Adipocyte (in vitro differentiated cells): ENCODE measurements at places on chromosomes 7 and 10.

DNA sequence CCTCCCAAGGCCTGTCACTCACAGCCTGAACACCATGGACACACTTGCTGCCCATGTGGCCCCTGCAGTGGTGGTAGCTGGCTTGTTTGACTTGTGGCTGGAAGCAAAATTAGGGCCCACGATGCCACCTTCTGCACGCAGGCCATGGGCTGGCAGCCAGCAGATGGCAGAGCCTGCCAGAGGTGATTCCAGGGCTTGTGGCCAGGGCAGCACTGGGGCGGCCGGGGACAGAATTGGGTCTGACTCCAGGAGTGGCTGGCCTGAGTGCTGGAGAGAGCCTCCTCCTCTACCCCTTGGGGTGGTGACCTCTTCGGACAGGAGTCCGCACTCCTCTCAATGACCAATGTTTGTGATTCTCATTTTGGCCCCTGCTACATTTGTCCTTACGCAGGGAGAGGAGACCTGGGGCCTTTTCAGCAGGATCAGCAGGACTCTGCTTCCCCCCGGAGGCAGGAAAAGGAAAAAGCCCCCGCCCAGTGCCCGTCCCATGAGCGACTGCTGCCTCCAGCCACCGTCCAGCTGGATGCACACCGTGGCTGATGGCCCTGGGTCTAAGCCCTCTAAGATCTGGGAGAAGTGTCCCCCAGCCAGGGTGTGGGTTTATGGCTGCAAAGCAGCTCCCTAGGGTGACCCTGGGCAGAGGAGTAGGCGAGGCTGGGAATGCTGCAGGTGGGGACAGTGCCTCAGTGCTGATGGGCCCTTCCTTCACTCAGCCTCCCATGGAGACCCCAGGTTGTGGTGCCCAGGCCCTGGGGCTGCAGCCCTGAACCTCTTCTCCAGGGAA, 26.5 kb downstream of the DNAJB12 start:
- DNase-seq = peak; percentile 79

DNA sequence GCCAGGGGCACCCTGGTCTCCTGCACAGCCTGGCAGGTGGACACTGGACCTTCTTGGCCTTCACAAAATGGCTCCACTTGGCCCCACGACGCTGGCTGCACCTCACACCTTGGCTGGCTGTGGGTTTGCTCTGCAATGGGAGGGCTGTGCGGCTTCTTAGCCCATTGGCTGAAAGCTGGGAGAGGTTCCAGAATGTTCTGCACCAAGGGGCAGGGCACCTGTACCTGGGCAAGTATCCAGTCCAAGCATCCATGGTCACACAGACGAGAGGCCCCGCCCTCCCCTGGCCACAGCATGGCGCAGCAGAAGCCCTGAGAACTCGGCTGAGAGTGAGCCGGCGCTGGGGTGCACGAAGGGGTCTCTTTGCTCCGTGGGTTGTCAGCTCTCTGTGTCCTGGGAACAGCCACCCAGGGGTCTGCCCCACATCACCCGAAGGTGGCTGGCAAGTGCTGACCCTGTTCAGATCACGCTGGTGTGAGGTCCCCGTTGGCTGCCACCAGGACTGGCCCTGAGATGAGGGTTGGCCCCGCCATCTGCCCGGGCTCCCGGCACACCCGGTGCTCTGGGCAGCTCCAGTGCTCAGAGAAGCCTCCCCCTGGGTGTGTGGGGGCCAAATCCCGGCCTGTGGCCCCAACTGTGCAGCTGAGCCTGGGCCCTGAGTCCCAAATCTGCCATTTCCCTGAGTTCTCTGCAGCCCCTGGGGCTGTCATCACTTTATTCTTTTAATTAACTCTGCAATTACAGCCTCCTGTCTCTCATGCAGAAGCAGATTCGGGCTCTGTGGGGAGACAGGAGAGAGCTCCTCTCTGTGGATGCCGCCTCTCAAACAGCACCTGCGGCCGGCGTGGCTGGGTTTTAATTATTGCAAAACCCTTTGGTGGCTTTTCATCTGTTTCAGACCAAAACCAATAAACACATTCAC, 19.4 kb upstream of the ADGRA1 start:
- no peak for DNase-seq

- peak; percentile 86 for DNase-seq
Observed at GRCh38 chr10:4131407-4132215, 346.6 kb upstream of the KLF6 start.

GRCh38 chr10:32232378-32232777, 114.6 kb downstream of the EPC1 start:
- DNase-seq = no peak

DNA sequence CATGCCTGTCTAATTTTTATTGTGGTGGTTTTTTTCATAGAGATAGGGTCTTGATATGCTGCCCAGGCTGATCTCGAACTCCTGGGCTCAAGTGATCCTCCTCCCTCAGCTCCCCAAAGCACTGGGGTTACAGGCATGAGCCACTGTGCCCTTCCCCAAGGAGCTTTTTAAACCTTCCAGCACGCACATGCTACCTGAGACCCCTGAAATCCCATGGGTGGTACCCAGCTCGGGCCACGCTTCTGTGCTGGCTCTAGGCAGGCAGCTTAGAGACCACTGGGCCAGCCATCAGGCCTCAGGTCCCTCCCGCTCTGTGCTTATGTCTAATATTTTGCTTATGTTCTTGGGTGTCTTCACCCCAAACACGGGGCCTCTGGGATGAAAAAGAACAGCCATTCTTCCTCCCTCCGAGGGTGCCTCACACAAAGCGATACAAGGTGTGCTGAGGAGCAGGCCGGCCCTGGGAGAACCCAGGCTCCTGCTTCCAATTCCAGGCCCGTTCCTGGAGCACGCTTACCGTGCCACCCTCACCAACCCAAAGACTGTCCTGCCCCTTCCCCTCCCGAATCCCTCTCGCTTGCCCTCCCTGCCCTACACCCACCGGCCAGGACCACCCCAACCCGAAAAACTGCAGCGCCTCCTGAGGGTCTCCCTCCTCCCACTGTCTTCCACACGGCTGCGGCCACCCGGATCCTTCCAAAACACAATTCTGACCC, 10.9 kb downstream of the SPOCK2 start:
- no peak for DNase-seq

GRCh38 chr7:94314413-94315410, 80.0 kb upstream of the COL1A2 start:
- DNase-seq = no peak

- no peak for DNase-seq
Observed at GRCh38 chr7:37726016-37726415, 42.5 kb downstream of the GPR141 start.
